EL (cell line): ENCODE measurements at places on chromosomes 5 and 9.

GRCh38 chr9:19511694-19512093 lies 102.9 kb downstream of the ACER2 start:
- DNase-seq = no peak

DNA sequence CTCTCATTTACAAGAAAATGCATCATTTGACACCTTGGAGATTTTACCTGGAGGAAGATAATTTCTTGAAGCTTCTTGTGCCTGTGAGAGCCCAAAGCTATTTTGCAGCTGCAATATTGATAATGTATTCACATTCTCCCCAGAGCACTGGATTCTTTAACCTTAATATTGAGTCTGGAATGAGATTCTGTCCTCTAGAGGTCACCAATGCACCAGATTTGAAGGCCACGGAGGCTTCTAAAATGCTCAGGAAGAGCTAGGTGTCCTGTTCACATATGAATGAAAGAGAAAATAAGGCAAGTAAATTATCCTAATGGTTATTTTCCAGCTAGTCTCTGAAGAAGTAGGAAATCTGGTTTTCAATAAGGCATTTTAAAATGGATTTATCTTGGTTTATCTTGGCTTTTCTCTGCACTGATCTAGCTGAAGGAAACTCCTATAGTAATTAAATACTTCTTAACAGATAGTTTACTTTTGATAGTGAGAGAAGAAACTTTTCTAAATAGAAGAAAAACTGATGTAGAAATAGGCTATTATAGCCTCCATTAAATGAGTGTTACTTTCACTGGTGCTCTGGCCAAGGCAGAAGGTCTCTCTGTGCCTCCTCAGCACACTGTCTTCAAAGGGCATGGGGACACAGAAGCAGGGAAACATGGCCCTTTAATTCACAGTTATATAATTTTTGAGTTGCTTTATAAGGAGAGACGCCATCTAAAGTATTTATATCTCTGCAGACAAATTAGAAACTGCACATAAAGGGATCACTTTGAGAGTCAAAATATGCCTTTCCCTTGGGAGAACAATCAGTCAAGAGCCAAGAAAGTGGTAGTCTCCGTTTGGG lies 297.0 kb upstream of the ACTBL2 start:
- peak; percentile 81 for DNase-seq

GRCh38 chr5:74035521-74035937 lies 409.5 kb downstream of the ARHGEF28 start:
- peak; percentile 88 for DNase-seq

- peak; percentile 27 for DNase-seq
Measured at GRCh38 chr5:75337366-75338021, 474 bp downstream of the HMGCR start.

DNA sequence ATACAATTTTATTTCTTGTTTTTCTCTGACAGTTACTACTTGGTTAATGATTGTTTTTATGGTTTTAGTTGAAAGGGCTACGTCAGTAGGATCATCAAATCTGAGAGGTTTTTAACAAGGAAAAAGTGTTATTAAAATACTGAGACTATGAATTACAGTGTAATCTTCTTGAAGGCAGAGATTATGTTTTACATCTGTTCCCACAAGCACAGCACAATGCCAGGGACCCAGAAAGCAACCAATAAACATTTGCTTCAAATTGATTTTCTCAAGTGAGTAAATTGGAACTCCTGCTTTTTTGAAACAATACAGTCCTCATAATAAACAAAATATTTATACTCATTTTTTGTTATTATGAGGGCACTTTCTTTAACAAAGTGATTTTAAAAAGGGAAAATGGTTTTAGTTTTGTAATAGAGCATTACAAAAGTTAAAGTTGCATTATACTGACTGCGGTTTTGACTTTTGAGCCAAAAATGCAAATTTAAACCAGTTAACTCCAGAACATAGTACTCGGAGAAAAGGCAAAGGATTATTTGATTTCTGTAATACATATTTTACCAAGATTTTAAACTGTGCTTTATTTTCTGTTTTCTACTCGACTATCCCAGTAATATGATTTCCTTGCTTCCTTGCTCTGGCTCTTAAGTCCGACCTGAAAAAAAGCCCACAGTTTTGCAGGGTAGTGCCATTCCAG lies 176.9 kb downstream of the GDNF start:
- no peak for DNase-seq

DNA sequence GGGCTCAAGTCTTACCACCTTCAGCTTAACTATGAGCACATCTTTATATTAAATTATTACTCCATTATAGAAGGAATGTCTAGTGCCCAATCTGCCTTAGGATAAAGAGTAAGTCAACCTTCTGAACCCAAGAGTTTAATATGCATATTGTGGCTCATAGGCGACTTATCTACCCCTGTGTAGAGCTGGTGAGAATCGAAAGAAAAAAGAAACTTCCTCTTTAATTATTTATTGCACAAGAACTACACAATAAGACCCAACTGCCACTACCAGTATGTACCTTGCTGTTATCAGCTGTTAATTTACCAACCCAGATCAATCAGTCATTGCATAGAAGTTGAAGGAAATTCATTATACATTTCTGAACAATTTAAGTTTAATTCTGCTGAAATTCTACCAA lies 329.1 kb upstream of the SLC24A2 start:
- no peak for DNase-seq

DNA sequence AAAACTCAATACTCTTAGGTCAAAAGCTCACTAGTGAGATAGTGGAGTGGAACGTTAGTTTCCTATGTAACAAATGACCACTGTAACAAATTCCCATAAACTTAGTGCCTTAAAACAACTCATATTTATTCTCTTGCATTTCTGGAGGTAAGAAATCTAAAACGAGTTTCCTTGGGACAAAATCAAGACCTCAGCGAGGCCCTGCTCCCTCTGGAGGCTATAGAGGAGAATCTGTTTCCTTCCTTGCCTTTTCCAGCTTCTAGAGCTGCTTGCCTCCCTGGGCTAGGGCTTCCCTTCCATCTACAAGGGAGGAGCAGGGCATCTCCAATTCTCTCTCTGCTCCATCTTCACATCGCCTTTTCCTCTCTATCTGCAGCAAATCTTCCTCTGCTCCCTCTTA lies 32.0 kb downstream of the SEMA5A start:
- peak; percentile 39 for DNase-seq

GRCh38 chr9:74821636-74822035 lies 66.1 kb downstream of the TRPM6 start:
- no peak for DNase-seq

GRCh38 chr9:38338342-38339018 lies 54.0 kb upstream of the ALDH1B1 start:
- DNase-seq = no peak

DNA sequence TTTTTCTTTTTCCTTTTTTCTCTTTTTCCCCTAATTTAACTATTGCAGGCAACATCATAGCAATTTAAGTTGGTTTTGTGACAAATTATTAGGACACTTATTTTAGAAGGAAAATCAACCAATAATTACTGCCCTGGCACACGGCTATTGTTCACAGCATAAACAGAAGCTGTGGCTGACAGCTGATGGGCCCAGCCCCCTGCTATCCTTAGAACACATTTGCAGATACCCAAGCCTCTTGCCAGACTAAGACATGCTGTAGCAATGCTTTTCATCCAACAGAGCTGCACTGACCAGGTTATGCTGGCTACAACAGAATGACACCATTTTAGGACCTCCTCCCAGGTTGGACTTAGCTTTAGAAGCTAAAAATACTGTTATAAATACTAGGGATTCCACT lies 852.7 kb upstream of the DMAC1 start:
- no peak for DNase-seq

- DNase-seq = peak; percentile 46
Measured at GRCh38 chr9:126965541-126966428, 51.2 kb downstream of the RALGPS1 start.

DNA sequence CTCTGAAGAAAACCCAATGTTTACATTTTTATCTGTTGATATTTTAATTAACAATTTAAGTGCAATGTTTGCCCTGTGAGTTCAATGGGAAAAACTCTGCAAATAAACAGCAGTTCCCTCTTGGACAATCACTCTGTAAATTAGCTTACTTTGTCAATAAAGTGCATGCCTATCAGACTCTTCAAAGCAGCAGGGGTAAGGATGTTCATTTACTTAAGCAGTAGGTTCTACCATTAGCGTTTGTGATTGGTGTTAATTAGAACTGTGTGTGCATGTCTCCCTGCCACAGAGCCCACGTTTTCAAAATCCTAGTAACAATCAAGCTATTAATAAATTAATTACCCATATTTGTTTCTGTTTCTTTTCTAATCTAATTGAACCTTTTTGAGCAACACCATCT lies 1921.6 kb upstream of the WWC1 start:
- no peak for DNase-seq

GRCh38 chr9:125494653-125494915 lies 212.4 kb downstream of the MAPKAP1 start:
- DNase-seq = peak; percentile 77

DNA sequence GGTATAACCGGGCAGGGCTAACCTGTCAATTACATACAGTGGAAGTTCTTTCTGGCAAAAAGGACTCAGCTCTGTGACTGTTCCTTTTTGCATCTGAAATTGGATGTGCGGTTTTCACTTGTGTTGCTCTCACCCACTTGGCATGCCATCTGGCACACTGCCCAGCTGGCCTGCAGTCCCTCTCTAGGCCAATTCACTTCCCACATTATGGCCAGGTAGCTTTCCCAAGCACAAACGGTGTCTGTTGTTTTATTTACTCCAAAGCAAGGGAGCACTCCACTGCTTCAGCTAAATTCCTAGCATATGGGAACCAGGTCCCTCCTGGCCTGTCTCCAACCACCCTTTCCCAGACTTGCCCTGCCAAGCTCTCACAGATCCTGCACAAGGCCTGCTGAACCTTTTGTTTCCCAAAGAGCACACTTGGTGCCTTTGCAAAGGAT lies 132.5 kb downstream of the SEMA6A start:
- peak; percentile 48 for DNase-seq

GRCh38 chr9:19138084-19138483 lies 10.8 kb upstream of the PLIN2 start:
- no peak for DNase-seq

DNA sequence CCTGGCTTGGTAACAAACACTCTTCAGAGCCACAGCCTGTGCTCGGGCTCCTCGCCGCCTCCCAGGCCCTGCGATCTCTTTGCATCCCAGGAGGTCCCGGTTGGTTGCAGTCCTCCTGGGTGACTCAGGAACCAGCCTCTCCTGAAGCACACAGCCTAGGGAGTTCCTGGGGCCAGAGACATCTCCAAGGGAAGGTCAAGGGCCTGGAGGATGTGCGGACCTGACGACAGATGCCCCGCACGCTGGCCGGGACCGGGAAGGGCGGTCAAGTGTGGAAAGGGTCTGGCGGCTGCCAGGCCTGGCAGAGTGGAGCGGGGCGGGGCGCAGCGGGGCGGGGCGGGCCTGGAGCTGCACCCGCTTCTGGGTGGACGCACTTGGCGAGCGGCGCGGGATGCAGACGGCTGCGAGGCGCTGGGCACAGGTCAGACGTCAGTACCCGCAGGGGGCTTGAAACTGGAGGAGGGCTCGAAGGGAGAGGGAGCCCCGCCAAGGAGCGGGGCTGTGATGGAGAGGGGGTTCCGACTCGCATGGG lies 45.0 kb upstream of the PRSS3 start:
- peak; percentile 48 for DNase-seq
